ENCODE measurements at places on chromosomes 7 and 10.

GRCh38 chr10:49309691-49310411, 10.9 kb downstream of the C10orf71 start:
- DNase-seq: no peak

DNA sequence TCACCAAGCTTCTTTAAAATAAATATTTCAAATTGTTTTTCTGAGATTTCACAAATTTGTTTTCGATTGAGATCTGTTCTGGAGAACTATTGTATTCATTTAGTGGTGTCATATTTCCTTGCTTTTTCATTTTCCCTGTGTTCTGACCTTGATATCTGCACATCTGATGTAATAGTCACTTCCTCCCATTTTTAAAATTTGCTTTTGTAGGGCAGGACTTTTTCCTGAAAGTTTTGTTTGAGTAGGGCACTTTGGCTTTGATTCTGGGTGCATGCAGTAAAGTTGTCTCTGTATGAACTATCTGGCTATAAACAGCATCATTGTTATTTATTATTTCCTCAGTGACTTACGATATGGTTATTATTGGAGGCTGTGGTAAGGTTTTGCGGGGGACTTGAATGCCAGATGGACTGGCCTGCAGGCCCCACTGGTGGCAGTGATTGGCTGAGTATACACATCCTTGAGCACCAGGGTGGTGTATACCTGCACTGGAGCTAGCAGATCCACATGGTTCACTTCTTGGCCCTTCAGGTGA, 83.6 kb downstream of the CSTF2T start:
- no peak for DNase-seq

GRCh38 chr7:107505997-107506673, 36.3 kb downstream of the GPR22 start:
- no peak for DNase-seq

DNA sequence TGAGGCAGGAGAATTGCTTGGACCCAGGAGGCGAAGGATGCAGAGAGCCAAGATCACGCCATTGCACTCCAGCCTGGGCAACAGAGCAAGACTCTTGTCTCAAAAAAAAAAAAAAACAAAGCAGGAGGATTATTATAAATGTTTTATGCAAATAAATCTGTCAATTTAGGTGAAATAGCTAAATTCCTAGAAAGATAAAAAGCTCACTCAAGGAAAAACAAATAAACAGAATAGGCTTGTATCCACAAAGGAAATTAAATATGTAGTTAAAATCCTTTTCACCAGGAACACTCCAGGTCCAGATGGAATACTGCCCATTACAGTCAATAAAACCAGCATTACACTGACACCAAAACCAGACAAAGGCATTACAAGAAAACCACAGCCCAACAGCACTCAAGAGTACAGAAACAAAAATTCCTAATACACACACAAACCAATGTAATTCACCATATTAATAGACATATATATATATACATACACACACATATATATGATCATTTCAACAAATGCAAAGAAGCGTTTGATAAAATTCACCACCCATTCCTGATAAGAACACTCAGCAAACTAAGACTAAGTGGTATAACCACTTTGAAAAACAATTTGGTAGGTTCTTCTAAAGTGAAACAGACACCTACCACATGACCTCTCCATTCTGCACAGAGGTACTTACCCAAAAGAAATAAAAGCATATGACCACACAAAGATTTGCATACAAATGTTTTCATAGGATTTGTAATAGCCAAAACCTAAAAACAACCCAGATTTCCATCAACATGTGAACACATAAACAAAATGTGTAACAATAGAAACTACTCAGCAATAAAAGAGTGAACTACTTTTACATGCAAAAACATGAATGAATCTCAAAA, 38.8 kb downstream of the ABI1 start:
- peak; percentile 52 for DNase-seq

DNA sequence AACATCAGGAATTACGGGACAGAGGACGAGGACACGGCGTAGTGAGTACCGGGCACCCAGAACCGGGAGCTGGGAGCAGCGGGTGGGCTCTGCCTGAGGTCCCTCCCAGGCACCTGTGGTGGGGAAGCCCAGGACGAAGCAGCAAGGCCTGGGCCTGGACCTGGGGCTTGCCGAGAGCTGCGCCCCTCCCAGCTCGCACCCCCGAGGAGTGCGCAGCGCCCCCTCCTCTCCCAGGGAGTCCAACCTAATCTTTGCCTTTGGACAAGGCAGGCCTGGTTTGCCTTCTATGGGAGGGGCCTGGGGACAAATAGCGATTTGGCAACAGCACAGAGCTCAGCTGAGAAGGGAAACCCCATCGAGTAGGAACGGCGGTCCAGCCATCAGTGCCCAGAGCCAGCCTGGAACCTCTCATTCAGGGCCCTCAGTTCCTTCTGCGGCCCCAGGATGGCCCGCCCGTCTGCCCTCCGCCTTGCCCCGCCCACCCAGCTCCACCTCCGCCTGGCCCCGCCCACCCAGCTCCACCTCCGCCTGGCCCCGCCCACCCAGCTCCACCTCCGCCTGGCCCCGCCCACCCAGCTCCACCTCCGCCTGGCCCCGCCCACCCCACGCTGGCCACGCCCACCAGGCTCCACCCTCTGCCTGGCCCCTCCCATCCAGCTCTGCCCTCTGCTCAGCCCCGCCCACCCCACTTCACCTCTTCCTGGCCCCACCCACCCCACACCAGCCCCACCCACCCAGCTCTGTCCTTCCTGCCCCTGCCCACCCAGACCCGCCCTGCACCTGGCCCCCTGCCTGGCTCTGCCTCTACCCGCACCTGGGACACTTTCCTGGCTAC, 32.5 kb upstream of the KNDC1 start:
- DNase-seq: no peak

DNA sequence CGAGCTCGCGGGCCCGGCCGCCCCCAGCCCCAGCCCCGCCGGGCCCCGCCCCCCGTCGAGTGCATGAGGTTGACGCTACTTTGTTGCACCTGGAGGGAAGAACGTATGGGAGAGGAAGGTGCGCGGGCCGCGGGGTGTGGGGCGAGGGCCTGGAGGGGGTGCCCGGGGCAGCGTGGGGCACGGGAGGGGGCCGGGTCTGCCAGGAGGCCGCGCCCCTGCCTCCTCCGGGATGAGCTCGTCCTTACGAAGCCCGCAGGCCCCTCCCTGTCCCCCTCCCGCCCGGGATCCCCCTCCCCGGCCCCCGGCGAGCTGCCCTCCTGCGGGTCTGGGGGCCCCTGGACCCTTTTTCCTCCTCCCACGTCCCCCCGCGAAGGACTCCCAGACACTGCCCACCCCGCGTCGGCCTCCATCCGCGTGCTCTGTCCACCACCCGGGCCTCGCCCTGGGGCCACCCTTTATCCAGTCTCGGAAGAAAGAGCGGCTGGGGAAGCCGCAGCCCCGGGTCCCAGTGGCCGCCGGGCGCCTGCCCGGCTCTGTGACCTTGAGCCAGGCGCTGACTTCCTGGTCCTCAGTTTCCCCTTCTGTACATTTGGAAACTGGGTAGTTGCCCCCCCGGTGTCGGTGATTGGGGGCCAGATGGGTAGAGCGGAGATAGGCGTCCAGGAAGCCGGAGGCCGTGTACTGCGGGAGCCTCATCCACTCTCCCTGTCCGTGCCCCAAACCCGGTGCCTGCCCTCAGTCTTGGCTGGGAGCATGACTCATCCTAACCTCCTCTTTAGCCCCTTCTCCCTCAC, 521 bp downstream of the LIMK1 start:
- DNase-seq: peak; percentile 56

GRCh38 chr10:97764519-97764931, 7.3 kb downstream of the SFRP5 start:
- DNase-seq: no peak

GRCh38 chr7:128666200-128666599, 5.9 kb upstream of the GARIN1A start:
- peak; percentile 42 for DNase-seq

DNA sequence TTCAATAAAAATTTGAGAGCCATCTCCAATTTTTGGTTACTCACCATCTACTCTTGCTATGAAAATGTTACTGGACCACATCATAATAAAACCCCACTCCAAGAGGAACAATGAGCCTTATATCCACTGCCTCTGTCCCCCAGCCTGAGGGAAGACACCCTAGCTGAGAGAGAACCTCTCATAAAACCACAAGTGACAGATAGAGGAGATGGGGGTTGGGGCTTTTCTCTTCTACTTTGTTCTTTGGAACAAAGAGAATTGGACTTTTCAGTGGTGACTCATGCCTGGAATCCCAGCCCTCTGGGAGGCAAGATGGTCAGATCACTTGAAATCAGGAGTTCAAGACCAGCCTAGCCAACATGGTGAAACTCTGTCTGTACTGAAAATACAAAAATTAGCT, 27.6 kb upstream of the TAS2R16 start:
- DNase-seq: no peak

DNA sequence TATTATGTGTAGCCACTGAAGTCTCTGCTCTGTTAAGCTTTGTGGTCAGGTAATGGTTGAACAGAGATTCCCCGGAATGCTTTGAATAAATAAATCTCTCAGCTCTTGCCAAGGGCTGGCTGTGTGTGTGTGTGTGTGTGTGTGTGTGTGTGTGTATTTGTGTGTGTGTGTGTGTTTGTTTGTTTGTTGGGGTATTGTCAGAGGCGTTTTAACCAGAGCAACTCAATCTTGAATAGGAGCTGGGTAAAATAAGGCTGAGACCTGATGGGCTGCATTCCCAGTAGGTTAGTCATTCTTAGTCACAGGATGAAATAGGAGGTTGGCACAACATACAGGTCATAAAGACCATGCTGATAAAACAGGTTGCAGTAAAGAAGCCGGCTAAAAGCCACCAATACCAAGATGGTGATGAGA, 256.2 kb upstream of the CACNA2D1 start:
- peak; percentile 2 for DNase-seq

GRCh38 chr10:72257051-72257892, 16.5 kb upstream of the DDIT4 start:
- no peak for DNase-seq

DNA sequence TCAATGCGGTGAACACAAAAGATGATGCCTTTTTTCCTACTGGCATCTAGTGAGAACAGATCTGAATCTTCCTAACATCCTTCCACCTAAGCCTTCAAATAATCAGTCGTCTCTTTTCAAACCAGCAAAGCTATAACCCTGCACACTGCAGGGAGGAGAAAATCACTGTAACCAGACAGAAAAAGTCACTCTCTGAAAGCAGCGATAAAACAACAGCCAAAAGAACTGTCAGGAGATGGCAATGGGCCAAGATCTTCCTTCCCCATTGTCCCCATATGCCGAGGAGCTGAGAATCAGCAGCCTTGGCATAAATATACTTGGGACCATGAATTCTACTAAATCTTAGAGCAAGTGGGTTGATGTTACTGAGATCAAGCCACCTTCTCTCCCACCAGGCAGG, 13.1 kb downstream of the FZD9 start:
- DNase-seq: no peak

GRCh38 chr10:117754770-117755658, 212.5 kb downstream of the EMX2 start:
- no peak for DNase-seq

DNA sequence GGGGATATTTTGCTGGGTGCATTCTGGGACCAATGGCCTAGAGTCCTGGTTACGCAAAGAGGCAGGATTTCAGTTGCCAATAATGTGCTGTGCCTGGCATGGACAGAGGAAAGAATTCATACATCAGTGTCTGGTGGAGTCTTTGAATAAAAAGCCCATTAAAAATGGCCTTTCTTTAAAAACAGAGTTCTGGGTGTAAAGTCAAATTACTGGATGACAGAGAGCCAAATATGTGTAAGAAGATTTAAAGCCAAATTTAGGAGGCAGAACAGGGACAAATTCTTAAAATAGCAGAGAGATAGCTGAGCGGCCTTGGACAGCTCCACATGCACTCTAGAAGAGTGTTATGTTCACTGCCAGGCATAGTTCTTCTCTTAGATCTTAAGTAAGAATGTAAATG, 60.8 kb upstream of the MEOX2 start:
- DNase-seq: peak; percentile 75

GRCh38 chr7:2475678-2476015, 551 bp downstream of the GRIFIN start:
- no peak for DNase-seq

GRCh38 chr7:149883452-149883861, 9.7 kb downstream of the ATP6V0E2 start:
- DNase-seq: peak; percentile 27
